Lower lobe of right lung (tissue), 2 donors: ENCODE measurements at places on chromosomes 1 and 21. TPM values are rescaled to one million over a fixed set of nuclear protein-coding genes. Genes with fewer than 3 reads are reported as not detected.

DNA sequence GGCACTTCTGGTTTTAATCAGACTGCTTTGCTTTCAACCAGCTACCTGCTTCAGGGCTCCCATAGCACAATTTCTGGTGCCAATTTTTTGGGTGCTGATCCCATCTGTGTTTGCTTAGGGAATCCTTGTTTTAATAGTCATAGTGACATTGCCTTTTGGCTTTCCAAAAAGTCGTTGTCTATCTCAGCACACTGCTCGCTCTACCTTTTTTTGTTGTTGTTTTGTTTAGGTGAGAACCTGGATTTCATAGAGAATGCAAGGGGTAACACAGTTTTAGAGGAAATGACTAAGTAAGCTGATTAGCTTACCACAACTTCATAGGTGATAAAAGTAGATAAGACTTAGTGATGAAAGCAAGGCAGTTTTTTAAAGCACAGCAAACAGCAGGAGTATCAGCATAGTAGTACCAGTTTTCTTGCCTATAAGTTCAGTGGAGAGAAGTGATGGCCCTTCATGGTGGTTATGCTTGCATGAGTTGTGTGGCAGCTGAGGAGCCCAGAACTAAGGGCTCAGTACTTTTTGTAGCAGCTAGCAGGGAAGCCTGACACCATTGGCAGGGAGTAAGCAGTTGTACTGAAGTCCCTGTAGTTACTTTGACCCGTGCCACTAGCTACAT, 31.3 kb downstream of the NEK7 start:
- DNase-seq: no peak

- DNase-seq: no peak
These were observed 32.1 kb downstream of the ADCY10 start for GRCh38 chr1:167881786-167882185.

GRCh38 chr1:193658691-193659090, 472.3 kb upstream of the B3GALT2 start:
- no peak for DNase-seq

GRCh38 chr21:31729622-31730343, 2.1 kb downstream of the SCAF4 start:
- no peak for DNase-seq

- no peak for DNase-seq
These were observed 6.7 kb upstream of the TIE1 start for GRCh38 chr1:43293896-43294760.

GRCh38 chr1:59162665-59163064, 134.2 kb upstream of the FGGY start:
- DNase-seq: no peak

DNA sequence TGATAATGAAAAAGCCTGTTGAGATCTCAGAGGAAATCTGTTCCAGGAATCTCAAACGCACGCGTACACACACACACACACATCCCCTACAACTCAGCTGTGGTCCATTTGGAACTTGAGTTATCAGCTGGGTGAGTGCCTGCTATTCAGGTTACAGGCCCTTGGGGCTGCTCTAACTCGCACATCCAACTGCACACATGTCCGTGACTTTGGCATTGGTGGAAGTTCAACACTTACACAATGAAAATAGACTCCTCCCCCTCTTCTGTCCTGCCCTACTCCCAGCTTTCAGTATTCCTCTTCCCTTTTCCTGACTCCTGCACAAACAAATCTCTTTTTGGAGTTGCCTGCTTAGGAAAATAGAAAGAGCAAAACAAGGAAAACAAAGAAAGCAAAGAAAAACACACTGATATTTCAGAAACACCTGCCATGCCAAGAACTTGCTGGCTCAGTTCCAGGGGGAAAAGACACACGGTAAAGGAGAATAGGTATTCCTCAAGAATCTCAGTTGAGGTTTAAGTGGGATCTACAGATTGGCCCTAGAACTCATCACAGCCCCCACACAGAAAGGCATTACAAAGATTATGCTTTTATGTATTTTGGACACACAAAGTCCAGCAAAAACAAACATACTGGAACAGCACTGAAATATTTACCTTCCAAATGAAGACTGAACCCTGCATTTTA, 140.9 kb downstream of the TGFBR3 start:
- no peak for DNase-seq

DNA sequence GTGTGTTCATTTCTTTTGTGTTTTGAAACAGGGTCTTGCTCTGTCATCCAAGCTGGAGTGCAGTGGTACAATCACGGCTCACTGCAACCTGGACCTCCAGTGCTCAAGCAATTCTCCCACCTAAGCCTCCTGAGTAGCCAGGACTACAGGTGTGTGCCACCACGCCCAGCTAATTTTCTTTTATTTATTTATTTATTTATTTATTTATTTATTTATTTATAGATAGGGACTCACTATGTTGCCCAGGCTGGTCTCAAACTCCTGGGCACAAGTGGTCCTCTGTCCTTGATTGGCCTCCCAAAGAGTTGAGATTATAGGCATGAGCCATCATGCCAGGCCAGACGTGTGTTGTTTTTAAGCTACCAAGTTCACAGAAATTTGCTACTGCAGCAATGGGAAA, 43.8 kb upstream of the TLR5 start:
- no peak for DNase-seq

GRCh38 chr1:157044326-157044725, 1.2 kb downstream of the ARHGEF11 start:
- DNase-seq: no peak

- no peak for DNase-seq
These were observed 48.4 kb upstream of the HOOK1 start for GRCh38 chr1:59766227-59766855.

DNA sequence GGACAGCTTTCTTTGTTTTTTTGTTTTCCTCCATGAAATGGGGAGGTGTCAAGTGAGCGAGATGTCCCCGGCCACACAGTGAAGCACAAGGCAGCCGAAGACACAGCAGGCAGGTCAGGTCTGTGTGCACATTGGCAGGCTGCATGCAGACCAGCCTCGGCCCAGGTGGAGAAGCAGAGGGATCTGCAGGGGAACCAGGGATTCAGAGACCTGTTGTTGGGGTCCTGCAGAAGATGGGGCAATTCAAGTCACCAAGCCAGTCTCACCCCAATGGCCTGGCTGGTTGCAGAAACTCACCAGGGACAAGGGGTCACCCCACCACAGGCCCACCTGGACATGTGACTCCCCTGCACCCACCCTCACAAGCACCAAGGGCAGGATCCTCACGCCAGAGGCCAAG, 4.0 kb upstream of the ABCG1 start:
- DNase-seq: no peak

GRCh38 chr1:233016798-233017197, 66.4 kb downstream of the NTPCR start:
- DNase-seq: no peak

DNA sequence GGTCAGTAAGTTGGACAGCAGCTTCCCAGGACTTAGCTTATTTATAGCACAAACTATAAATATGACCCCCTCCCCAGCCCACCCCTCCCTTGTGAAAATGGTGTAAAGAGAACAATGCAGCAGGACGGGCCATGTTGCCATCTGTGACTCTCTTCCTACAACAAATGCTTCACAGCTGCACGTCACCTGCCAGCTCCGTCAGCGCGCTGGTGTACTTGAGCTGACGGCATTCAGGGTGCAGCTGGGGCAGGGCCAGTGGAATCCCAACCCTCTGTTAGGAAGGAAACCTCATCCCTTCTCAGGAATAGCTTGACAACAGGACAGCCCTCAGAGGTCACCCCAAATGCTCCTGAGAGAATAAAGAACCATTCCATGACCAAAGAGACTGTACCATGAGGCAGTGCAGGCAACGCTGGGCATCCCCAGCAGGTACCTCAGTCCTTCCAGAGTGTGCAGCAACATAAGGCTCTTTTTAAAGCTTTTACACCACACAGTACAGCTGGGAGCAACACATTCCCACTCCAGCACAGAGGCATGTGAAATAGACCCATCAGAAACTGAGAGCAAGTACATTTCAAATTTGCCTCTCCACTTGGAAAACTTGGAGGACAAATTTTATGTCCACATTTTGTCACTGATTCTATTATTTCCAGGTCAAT, 85.0 kb downstream of the ATP1A1 start:
- no peak for DNase-seq

- peak; percentile 59 for DNase-seq
These were observed 668 bp downstream of the RNF11 start for GRCh38 chr1:51236531-51237350.

GOLPH3L gene
- total RNA-seq: 32.5 TPM

SERPINC1 gene
- 0.30 TPM for total RNA-seq

TMEM269 gene
- total RNA-seq: not detected

FCAMR gene
- total RNA-seq: not detected

UBL4B gene
- total RNA-seq: not detected

TMED5 gene
- 92.5 TPM for total RNA-seq

DNAI4 gene
- 19.9 TPM for total RNA-seq
